ENCODE measurements at places on chromosomes 3 and 15.
A peak's percentile ranks its signal among the peaks of the same experiment; 100 is the strongest.

DNA sequence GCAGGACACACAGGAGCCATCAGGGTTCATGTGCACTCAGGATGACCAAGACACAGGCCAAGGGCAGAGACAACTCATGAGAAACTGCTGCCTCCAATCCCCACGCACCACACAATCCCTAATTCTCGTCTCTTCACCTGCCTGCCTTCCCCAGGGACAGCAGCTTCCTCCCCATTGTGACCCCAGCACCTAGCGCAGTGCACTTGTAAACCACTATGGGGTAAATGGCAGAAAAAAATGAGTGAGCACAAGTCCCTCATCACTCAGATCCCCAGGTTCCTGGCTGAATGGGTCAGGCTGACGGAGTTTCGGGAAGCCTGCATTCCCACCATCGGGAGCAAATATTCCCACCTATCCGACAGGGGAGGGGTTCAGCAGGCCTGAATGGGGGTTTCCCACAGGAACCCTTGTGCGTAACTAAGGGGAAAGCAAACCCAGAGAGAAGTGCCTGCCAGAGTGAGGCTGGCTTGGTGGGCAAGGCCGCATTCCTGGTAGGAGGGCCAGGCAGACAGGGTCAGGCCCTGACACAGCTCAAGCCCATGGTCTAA, 18.8 kb downstream of the PLXNB1 start:
- DNase-seq: no peak

DNA sequence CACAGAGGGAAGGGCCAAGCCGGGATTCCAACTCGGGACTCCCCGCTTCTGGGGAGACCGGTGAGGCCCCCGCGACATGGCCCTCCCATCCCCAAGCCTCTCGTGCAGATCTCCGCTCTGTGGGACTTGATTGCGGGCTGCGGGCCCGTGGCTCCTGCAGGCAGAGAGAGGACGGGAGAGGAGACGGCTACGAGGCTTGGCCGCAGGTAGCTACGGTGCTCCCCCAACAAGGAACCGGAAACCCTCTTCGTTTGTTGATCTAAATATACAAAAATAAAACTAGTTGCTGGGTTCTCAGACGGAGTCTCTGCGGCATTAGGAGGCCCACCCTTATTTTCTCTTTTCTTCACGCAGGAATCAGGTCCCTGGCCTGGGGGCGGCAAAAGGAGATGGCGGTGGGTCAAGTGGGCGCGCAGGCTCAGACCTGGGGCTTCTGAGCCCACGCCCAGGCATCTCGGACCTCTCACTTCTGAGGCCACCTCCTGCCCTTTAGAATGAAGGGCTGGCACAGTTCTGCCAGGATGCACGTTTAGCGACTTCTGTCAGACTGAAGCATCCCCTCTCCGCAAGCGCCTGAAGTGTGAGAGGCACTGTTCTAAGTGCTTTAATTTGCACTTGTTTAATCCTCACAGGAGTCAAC, 10.9 kb downstream of the GNB5 start:
- DNase-seq: no peak

DNA sequence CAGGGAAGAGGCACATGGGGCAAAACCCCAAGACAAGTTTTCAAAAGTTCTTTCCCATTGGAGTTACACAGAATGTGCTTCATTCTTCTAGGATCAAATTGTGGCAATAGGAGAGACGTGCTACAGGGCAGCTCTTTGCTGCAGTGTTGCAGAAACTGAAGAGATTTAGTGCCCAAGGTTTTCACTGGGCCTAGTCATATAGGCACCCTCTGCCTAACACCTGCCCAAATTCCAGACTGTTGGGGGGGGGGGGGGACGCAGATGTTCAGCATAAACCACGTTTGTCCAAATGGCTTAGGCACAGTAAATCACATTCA, 346.8 kb upstream of the ZNF717 start:
- no peak for DNase-seq

- no peak for DNase-seq
These were observed 310.2 kb downstream of the SLC9A9 start for GRCh38 chr3:143538061-143538460.

GRCh38 chr3:31213869-31214486, 318.7 kb upstream of the STT3B start:
- DNase-seq: no peak

DNA sequence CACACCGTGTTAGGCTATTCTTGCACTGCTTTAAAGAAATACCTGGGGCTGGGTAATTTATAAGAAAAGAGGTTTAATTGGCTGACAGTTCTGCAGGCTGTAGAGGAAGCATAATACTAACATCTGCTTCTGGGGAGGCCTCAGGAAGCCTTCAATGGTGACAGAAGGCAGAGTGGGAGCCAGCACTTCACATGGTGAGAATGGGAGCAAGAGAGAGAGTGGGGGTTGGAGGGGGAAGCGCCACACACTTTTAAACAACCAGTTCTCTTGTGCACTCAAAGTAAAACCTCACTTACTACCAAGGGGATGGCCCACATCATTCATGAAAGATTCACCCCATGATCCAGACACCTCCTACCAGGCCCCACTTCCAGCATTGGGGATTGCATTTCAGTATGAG, 181.1 kb downstream of the APBA2 start:
- no peak for DNase-seq

- no peak for DNase-seq
These were observed 219.0 kb downstream of the VGLL3 start for GRCh38 chr3:86771741-86772512.

DNA sequence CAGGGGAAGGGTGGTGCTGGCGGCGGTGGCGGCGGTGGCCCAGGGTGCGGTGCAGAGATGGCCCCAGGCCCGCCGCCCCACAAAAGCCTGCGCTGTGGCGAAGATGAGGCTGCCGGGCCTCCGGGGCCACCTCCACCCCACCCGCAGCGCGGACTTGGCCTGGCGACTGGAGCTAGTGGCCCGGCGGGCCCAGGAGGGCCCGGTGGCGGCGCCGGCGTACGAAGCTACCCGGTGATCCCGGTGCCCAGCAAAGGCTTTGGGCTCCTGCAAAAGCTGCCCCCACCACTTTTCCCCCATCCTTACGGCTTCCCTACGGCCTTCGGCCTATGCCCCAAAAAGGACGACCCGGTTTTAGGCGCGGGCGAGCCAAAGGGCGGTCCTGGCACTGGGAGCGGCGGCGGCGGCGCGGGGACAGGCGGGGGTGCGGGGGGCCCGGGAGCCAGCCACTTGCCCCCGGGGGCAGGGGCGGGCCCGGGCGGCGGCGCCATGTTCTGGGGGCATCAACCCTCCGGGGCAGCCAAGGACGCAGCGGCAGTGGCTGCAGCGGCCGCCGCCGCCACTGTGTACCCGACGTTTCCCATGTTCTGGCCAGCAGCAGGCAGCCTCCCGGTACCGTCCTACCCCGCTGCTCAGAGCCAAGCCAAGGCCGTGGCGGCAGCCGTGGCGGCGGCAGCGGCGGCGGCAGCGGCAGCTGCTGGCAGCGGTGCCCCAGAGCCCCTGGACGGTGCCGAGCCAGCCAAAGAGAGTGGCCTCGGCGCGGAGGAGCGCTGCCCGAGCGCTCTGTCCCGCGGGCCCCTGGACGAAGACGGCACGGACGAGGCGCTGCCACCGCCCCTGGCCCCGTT, 1.6 kb downstream of the SKOR1 start:
- no peak for DNase-seq

GRCh38 chr15:65981837-65982626, 112.7 kb downstream of the RAB11A start:
- peak; percentile 52 for DNase-seq

GRCh38 chr15:29613951-29614382, 208.3 kb downstream of the TJP1 start:
- DNase-seq: no peak

DNA sequence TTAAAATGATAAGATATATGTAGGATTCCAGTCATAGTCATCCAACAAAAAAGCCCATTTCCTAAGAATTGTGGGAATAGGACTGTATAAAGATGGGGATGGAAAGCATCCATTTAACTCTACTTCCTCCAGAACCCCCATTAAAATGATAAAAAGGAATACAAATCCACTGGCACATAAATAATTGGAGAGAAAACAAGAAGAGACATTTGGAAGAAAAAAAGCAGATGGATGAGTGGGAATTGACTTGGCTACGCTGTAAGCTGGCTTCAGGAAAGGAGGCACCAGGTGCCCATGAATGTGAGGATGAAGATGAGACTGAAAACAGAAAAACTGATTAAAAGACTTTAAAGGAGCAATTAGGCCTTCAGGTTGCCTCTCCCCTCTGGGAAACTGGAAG, 91.8 kb downstream of the ST8SIA2 start:
- DNase-seq: no peak

GRCh38 chr3:61594144-61594963, 33.0 kb downstream of the PTPRG start:
- DNase-seq: no peak

GRCh38 chr3:179967622-179968021, 69.1 kb downstream of the PEX5L start:
- DNase-seq: no peak

DNA sequence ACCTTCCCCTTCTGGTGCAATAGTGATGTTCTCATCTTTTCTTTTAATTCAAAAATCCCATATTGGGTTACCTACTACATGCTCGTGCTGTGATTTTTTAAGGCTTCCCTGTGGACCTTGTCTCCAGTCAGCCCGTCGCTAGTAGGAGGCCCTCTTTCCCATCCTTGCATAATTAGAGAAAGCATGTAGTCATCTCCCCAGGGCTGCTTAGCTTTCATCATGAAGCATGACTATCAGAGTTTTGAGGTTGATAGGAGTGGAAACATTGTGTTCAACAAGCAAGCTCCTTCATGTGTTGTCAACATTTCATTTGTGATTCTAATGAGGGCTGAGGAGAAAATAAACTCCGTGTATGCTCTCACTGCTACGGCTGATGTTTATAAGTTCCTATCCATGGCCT, 8.7 kb upstream of the LRTM1 start:
- DNase-seq: no peak
